ENCODE measurements at places on chromosomes 3 and 15.

DNA sequence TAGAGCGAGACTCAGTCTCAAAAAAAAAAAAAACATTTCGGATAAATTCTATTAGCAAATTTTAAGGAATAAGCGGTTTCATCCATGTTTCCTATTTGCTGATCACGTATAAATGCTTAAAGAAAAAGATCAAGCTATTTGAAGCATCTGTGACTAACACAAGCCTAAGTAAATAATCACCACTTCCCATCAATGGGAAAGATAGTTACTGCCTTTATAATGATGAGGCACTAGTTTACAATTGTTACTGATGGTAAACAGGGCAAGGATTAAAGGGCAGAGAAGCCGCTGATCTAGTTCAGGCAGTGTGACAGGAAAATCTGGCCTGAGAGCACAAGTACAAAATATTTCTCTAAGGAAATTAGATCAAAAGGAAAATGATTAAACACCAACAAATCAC is 13.7 kb downstream of the CLPX start:
- DNase-seq: no peak

DNA sequence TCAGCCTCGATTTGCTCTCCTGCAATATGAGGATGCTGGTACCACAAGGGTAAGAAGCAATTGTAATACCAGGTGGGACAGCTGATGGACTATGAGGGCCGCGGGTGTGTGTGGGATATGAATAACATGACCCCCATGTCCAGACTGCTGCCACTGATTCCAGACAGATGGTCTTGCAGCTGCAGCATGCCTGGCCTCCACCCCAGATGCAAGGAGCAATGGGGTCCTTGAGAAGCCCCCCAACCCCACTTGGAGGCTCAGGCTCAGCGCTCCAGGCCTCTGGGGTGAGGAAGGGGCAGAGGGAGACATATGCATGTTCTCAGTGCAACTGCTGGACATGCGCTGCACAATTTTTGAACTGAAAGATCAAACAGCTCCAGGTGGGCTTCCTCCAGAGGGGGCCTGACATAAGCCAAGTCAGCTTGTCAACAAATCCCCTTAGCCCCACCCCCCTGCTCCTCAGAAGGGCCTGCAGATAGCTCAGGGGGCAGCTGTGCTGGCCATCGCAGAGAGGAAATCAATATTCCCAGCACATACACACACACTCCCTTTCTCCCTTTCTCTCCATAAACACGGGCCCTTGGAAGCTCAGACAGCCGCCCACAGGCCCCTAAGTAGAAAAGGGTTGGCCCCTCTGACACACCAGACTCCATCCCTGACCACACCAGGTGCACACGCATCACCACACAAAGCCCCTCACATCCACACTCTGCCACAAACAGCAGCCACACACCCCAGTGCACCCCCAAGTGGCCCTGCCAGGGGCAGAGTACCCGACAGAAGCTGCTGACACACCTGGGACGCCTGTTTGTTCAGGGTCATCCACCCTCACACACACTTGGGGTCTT is 107.0 kb downstream of the IQSEC1 start:
- peak; percentile 16 for DNase-seq

- DNase-seq: no peak
These were observed 246.4 kb downstream of the RBMS3 start for GRCh38 chr3:29527246-29527645.

- DNase-seq: peak; percentile 42
These were observed 7.3 kb downstream of the FAM98B start for GRCh38 chr15:38461066-38461833.

DNA sequence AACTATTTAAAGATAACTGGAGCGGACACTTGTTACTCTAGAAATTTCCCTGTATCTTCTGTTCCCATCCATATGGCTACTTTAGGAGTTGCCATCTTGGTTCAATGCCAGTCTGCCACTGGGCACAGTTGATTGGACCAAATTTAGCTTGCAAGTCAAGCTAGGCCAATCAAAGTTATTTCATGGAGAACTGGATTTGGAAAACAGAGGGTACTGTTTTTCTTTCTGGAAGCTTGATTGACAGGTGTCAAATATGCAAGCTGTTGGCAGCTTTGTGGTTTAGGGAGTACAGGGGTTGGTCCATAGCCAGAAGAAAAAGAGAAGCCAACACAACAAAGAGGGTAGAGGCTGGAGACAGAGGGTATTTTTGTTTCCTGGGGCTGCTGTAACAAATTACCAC is 33.4 kb upstream of the KLHL25 start:
- DNase-seq: no peak

DNA sequence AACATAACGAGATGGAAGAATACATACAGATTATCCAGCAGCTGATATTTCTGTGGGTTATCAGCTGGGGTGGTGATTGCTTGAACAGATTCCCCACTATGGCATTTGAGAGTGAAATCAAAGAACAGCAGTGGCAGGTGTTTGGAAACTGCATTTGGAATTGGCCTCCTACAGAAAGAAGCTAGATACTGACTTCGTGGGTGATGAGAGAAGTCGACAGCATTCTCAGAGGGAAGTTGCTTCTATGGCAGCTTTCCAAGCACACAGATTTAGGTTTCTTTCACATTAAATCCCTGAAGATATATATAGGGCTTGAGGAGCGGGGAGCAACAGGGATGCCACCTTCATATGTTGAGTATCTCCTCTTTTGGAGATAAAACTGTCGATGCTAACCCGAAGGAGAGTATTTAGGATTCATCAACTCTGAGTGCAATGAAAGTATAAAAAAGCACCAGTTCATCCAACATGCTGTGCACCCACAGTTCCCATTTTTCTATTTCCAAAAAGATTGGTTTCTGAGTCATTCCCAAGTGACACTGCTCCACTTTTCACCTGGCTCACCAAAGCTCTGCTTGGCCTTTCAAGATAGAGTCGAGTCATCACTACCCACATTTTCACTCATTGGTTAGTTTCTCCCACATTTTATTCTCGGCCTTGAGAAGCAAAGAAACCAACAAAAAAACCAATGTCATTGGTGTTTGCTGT is 579.8 kb upstream of the SUCLG2 start:
- no peak for DNase-seq

- DNase-seq: no peak
These were observed 291.6 kb upstream of the TGFBR2 start for GRCh38 chr3:30314757-30315325.

DNA sequence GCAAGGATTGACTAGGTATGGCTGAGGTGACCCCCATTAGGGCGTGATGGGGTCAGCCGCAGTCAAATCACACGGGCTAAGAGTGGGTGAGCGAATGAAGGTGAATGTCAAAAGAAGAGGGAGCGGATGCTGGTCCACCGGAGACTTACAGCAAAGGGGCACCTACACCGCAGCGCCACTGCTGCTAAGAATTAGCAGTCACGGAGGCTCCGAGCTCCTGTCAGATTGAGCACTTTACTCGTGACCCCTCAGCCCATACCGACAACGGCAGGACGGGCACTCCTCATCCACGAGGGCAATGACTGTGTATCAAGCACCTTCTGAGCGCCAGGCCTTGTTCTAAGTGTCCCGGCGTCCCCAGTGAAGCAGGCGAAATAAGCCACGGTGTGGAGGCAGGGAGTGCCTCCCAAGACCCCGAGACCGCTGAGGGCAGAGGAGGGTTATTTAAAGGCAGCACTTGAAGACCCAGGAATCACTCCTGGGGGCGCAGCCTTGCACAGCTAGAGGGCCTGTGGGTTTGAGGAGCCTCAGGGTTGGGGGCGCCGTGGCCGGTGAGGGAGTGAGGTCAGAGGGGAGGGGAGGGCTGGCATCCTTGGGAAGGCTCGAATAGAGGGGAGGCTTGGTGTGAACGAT is 61.6 kb upstream of the GATA2 start:
- DNase-seq: no peak

GRCh38 chr15:68774521-68775235 is 46.0 kb downstream of the ANP32A start:
- no peak for DNase-seq

DNA sequence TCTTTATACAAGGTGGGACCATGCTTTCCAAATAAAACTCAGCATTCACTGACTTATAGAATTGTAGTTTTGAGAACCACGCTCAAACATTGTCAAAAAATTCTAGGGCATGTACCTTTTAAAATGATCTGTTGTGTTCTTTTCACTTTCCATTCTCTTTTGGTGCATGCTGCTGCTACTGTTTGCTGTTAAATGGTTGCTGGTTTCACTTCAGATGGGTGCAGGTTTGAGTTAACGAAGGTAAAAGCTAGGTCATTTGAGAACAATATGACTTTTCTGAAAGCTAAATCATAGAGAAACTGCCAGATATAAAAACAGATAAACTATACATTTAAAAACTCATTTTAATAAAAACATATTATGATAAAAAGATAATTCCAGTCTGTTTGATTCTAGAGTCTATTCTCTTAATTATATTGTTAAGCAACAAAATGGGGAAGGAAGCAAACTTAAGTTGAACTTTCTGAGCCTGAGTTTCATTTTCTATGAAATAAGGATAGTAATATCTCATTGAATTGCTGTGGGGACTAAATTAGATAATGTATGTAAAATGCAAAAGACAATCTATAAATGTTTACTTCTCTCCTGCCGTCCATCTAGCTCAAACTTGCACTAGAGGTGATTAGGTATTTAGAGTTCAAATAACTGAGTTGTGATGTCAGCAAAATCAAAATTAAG is 82.4 kb downstream of the OXSM start:
- DNase-seq: no peak

DNA sequence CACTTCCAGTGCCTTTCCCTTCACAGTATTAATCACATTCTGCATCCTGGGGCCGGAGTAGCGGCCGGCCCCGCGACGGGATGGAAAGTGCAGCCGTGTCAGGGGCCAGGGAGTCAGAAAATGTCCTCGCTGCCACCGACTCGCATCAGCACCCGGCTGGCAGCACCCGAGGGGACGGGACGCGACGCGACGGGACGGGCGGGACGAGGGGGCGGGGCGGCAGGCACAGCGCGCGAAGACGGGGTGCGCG is 353 bp downstream of the ATG3 start:
- no peak for DNase-seq

DNA sequence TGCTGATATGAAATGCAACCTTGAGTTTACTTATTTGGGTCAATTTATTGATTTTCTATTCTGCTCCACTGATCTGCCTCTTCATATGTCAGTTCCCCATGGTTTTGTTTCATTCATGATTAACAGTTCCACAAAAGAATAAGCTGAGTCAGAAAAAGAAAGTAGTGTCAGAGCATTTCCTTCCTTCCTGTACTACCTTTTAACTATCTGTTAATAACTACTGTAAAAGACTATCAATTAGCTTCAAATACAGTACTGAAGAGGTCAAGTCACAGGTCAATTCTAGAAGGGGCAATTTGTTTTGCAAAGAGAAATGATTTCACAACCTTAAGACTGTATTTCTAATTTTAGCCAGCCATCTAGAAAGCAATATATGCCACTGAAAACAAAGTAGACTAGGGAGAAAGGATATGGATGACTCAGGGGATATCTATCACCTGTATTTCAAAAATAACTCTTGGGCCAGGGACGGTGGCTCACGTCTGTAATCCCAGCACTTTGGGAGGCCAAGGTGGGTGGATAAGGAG is 129.5 kb downstream of the TFDP2 start:
- peak; percentile 8 for DNase-seq

- DNase-seq: no peak
These were observed 230.8 kb upstream of the MCTP2 start for GRCh38 chr15:94000606-94001005.

DNA sequence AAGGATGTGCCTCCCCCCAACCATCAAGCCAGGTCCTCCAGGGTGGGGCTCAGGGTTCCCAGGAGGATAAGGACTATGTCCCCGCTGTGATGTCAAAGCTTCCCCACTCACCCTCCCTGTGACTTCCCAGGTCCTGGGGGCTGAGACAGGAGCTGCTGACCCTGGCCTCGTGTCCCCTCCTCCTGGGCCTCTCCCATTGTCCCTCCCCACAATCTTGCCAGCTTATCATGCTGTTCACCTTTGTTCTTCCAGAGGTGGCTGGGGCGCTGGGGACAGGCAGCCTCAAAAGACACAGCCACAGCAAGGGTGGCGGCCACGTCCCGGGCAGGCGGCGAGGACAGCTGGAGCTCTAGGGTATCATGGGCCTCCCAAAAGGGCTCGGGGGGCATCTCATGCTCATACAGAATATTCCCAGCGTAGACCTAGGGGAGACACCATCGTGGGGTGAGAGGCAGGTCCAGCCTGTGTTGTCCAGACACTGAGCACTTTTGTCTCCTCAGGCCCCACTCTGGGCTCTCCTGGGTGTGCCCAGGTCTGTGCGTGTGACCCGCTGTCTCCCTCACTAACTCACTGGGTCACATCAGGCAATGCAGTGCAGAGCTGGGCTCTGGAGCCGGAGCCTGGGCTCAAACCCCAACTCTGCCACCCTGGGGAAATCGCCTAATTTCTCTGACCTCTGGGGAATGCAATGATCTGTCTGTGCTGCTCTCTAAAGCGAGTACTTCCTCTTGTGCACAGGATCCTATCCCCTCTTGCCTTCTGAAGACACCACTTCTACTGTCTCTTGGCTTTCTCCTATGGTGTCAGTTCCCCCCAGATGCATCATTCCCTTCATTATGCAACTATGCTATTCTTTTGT is 30.0 kb downstream of the SNX33 start:
- no peak for DNase-seq

- no peak for DNase-seq
These were observed 673.6 kb downstream of the EDEM1 start for GRCh38 chr3:5861151-5861550.

DNA sequence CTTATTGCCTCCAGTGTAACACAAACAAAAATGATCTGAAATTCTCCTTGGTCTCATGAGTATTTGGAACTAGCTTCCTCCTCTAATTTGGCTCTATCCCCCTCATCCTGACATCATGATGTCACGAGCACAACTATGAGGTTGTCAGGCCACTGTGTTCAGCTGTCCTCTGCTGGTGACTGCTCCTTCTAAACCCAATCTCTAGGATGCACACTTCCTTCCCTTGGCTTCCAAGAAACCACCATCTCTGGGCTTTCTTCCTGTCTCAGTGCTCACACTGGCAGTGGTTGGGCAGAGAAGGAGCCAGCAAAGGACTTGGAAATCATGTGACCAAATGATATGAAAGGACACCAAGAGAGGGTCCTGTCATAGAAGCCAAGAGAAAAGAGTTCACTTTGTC is 30.7 kb upstream of the EIF1B start:
- DNase-seq: no peak

GRCh38 chr3:100331660-100332059 is 2.9 kb upstream of the NIT2 start:
- no peak for DNase-seq

- DNase-seq: peak; percentile 40
These were observed 43.5 kb downstream of the RAB8B start for GRCh38 chr15:63232943-63233342.

DNA sequence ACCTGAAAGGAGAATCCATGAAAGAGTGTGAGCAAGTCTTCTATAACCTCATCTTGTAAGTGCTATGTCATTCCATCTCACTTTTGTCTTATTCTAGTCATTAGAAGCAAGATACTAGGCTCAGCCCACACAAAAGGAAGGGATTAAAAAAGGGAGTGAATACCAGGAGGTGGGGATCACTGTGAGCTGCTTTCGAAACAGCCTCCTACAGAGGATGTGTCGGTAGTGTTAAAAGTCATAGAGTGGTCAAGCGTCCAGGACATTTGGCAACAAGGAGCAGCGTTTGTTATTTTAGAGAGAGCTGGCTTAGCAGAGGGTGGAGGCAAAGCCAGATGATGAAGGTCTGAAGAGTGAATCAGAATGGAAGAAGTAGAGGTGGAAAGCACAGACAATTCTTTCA is 11.7 kb upstream of the ZNF148 start:
- DNase-seq: peak; percentile 26

- no peak for DNase-seq
These were observed 16.1 kb upstream of the SEC61A1 start for GRCh38 chr3:128036119-128036518.

GRCh38 chr3:149507491-149508324 is 33.2 kb downstream of the TM4SF4 start:
- DNase-seq: peak; percentile 27

- DNase-seq: no peak
These were observed 134.4 kb downstream of the CACNA1D start for GRCh38 chr3:53628536-53629401.

Data from mesenchymal stem cell (in vitro differentiated cells and primary cell).